Stimulated activated CD8-positive, alpha-beta memory T cell treated with anti-CD3 and anti-CD28 coated beads, Interleukin-4, amount 100 ng/mL, for 4 hours (primary cell): ENCODE measurements at places on chromosomes 2 and 18.

DNA sequence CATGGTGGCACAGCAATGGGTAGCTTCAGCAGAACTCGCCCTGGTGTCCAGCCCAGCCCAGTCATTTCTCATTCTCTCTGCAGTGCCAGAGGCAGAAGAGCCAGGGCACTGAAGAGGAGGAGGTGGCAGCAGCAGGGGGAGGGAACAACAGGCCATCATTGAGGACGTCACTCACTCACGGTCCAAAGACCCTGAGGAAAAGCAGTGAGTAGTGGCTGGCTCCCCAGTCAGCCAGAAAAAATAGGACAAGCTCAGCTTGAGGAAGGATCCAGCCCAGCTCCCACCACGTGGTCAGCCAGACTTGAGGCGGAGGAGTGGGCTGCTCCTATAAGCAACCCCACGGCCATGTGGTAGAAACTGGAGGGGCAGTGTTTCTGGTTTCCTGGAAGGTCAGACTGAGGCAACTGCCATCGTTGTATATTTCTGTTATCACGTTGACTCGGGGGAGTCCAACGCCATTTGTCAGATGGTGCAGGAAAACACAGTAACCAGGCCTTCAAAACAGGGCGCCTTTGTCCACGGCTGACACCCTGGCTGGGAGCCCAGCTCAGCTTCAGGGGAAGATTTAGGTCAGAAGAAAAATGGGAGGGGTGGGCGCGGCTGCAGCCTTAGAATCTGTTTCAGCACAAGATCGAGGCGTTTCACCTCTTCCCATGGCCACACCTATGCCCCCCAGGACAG lies 19.0 kb upstream of the TMEM247 start:
- DNase-seq: no peak

- DNase-seq: no peak
These were observed 31.2 kb upstream of the NPC1 start for GRCh38 chr18:23617412-23618014.

- DNase-seq: no peak
These were observed 10.5 kb downstream of the ACSL3 start for GRCh38 chr2:222871291-222871690.

GRCh38 chr18:79527656-79528315 lies 132.1 kb downstream of the NFATC1 start:
- DNase-seq: no peak

DNA sequence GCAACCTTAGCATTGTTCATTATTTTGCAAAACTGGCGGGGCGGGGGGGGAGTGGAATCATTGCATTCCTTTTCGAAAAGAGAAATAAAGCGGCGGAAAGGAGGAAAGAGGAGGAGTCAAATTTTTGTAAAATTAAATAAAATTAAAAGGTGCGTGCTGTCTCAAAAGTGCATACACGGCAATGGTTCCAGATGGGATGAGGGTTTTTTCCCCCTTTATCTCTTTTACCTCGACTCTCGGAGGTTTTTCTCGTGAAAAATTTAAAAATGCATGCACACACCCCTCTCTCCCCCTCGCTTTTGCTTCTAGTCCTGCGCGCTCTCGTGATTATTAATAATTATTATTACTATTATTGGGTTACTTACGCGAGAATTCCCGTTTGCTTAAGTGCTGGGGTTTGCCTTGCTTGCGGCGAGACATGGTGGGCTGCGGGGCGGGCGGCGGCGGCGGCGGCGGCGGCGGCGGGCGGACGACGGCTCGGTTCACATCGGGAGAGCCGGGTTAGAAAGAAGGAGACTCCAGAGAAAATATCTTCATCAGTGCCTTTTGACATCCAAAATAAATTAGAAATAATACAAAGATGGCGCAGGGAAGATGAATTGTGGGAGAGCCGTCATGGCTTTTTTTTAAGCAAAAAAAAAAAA lies 481 bp downstream of the BCL11A start:
- no peak for DNase-seq

GRCh38 chr2:187393211-187393610 lies 54.8 kb downstream of the CALCRL start:
- no peak for DNase-seq

DNA sequence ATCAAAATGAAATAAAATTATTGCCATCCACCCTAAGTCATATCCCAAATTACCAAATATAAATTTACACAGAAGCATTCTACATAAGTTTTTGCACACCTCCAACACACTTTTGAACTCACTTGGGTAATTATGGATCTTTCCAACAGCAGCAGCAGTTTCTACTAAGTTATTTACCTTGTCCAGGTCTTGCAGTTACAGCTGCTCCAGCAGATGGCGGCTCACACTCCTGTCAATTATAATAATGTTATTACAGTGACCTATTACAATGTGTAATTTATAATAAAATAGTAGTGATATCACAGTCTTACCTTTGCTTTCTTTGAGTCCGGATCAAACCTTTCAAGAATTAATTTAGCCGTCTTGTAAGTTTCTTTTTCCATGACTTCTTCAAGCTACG lies 37.9 kb downstream of the LNPK start:
- DNase-seq: no peak

DNA sequence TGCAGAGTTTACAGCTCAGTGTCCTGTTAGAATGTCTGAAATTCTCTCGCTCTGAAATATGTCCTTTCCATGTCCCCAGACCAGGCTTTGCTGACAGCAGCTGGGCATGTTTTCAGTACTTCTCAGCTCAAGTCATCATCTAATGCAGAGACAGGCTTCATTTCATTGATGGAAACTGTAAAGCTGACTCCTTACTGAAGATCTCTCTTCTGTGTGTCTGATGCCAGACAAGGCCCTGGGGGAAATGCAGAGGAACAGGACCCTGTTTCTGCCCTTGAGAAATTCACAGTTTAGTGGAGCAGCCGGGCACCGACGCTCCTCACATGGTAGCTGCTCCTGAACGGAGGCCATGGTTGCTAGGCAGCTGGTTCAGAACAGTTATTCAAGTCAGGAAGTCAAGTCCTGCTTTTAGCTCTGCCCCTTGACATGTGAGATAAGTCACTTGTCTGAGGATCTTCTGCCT lies 24.6 kb upstream of the FZD7 start:
- DNase-seq: no peak

DNA sequence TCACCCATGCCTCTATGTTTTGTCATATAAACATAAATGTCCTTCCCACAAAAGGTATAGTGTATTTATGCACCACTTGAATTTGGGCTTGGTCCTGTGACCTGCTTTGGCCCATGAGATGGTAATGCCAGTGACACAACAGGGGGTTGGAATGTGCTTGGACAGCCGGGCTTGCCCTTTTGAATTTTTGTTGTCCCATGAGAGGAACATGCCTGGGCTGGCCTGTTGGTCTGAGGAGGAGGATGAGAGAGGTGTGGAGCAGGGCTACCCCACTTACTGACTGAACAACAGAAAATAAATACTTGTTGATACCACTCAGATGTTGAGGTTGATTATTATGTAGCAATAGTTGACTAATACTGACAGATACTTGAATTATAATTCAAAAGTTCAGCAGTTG lies 63.2 kb upstream of the TCF4 start:
- no peak for DNase-seq

- DNase-seq: no peak
These were observed 28.0 kb upstream of the CYP26B1 start for GRCh38 chr2:72175636-72176035.

DNA sequence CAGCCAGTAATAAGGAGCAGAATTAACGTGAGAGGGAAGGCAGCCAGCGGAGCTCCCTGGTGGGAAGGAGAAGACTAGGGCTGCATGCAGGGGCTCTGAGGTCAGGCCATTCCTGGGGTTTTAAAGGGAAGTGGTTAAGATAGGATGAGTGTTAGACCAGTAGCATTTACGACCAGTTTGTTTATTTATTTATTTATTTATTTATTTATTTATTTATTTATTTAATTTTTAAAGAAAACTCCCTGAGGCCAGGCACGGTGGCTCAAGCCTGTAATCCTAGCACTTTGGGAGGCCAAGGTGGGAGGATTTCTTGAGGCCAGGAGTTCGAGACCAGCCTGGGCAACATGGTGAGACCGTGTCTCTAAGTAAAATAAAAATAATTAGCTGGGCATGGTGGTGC lies 152.8 kb downstream of the FHOD3 start:
- no peak for DNase-seq

DNA sequence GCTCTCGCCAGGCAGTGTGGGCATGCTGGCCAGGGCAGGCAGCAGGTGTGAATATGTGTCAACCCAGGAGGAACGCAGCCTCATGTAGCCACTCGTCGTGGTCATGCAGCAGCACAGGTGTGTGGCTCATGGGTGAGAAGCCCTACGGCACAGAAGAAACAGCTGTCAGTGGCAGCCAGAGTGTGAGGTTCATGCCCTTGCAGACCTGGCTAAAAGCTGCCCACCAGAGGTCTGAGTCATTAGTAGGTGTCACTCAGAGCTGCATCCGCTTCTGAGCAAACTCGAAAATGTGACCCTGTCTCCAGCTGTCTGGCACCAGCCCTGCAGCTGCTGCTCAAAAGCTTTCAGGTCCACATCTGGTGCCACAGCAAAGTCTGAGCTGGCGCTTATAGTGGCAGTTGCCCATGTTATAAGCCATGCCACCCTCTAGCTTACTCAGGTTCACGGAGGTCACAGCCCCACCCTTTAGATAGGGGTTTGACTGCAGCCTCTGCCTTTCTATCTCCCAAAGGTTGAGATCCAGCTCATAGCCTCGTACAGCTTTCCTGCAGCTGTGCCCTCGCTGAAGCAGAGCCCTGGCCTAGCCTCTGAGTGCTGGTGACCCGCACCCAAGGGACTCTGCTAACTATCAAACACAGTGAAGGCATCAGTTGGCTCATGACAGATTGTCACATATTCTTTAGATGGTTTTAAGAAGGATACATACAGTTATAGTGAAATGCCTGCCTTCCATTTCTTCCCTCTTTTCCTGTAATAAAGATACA lies 195.0 kb downstream of the CCDC102B start:
- no peak for DNase-seq

DNA sequence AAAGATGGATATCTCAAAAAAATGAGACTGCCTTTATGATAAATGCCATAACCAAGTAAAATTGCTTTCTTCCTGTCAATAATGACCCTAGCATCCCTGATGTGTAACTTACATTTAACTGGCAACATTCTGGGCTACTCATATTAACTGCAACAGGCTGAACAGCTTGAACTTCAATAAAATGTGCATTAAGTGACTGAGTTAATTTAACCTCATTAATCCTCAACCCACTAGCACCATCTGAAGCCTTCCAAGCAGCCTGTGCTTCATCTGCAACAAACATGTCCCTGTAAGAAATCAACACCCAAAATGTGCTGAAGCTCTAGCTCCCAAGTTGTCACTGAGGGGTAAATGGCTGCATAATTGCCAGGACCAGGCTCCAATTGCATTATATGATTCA lies 296.2 kb upstream of the ZC3H15 start:
- no peak for DNase-seq

- DNase-seq: no peak
These were observed 776 bp downstream of the EMILIN2 start for GRCh38 chr18:2847317-2848246.

- DNase-seq: no peak
These were observed 39.5 kb downstream of the THNSL2 start for GRCh38 chr2:88209521-88210131.

DNA sequence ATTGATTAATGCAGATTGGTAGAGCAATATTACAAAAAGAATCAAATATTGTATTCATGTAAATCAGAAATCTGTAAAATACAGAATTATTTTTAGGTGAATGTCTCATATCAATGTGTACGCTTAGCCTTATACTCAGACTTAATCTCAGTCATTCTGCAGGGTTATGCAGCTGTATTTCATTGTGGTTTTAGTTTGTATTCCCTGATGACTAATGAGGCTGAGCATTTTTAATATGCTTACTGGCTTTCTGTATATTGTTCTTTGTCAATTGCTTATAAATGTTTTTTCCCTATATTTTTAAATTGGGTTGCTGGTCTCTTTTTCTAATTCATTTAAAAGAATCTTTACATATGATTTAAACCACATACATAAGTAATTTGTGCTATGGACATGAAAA lies 50.1 kb downstream of the CDH19 start:
- DNase-seq: no peak

- DNase-seq: no peak
These were observed 71.4 kb downstream of the HDAC4 start for GRCh38 chr2:239329284-239329971.

DNA sequence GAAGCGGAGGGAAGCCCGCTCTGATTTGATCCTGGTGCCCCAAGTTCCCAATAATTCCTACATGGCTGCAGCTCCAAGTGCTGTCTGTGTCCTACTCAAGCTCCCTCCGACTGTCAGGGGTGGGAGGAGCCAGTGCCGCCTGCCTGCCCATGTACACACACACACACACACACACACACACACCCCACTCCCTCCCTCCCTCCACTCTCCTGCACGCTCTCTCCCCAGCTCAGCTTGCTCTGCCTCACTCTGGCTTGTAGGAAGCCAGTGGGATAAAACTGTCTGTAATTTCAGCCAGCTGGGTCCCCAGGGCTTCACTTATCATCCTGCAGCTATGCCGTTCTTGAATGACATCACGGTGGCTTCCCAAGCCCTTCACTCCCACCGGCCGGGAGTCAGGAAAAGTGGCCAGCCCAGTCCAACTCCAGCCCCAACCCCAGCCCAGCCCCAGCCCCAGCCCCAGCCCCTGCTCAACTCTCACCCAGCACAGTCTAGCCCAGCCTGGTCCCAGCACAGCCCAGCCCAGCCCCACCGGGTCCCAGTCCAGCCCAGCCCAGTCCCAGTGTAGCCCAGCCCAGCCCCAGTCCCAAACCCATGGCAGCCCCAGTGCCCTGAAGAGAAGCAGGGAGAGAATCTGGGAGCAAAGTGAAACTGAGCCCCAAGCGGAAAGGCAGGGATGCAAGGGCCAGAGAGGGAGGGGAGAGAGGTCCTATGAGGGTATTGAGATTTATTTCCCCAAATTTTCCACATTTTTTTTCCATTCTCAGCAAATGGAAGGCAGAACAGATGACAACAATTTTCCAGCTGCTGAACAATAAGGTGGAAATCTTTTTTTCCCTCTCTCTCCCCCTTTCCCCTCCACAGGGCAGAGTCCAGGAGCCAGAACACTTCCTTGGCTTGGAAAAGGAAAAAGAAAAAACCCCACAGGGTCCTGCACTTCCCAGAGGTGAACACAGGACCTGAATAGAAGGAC lies 144.0 kb downstream of the TNS1 start:
- DNase-seq: no peak

- no peak for DNase-seq
These were observed 431.8 kb upstream of the SPHKAP start for GRCh38 chr2:228613133-228613850.

DNA sequence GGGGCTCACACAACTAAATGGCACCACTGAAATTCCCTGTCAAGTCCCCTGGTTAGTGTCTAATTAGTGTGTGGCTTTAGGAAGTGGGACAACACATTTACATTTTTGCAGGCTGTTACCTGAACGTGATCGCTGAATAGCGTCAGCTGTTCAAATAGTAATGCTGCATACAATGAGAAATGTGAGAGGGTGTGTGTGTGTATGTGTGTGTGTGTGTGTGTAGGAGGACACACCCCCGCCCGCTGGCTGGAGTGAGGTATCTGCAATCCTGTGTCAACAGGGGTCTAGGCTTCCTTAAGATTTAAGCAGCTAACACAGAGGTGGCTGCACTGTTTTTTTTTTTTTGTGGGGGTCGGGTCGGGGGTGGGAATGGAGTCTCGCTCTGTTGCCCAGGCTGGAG lies 4.8 kb upstream of the LYPD6B start:
- DNase-seq: no peak

- no peak for DNase-seq
These were observed 58.9 kb upstream of the FAM136A start for GRCh38 chr2:70360661-70361270.
